NCI-H446 (cell line): ENCODE measurements at places on chromosomes 6 and 20.

- no peak for DNase-seq
Measured at GRCh38 chr20:61631751-61632150, 379.7 kb downstream of the CDH4 start.

DNA sequence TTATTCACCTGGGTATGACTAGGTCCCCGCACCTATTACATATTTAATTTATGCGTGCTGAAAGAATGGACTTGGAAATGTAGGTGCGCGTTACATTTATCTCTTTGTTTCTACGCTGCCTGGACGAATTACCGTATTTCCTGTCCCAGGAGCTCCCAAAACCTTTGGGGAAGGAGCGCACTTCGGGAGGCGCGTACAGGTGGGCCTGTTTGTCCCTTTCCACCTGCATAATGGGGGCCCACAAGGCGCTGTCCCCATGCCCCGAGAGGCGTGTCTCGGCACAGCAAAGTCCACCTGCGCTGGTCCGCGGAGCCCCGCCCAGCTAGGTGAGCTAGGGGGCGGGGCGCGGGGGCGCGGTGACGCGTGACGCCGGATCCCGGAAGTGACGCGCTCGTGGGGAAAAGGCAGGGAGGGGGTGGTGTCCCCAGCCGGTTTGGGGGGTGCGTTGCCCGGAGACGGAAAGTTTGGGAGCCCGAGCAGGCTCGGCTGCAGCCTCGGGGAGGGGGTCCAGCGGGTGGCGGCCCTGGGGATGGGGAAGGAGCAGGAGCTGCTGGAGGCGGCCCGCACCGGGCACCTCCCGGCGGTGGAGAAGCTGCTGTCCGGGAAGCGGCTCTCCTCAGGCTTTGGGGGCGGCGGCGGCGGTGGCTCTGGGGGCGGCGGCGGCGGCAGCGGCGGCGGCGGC lies at the start of gene ANKS1A:
TSS of gene ANKS1A (plus strand) at position 382 of the 682 bp plus-strand sequence. CDS start at position 530, 148 bp downstream.
- peak; percentile 21 for DNase-seq

DNA sequence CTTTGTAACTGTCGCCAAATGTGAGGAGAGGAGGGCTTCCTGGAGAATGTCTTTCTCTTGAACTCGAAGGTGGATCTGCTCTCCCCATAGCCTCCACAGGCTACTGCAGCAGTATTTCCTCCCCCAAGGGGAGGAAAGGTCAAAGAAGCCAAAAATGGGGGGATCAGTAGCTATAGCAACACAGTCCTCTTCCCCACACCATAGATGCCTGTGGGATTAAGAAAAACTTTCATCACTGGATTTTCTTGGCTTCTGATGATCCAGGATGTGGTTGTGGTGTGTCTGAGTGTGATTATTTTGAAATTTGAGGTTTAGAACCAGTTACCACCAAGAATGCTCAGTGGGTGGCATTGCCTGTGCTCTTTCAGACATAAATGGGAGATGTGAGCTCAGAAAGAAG lies 140.1 kb upstream of the SPACA1 start:
- no peak for DNase-seq

DNA sequence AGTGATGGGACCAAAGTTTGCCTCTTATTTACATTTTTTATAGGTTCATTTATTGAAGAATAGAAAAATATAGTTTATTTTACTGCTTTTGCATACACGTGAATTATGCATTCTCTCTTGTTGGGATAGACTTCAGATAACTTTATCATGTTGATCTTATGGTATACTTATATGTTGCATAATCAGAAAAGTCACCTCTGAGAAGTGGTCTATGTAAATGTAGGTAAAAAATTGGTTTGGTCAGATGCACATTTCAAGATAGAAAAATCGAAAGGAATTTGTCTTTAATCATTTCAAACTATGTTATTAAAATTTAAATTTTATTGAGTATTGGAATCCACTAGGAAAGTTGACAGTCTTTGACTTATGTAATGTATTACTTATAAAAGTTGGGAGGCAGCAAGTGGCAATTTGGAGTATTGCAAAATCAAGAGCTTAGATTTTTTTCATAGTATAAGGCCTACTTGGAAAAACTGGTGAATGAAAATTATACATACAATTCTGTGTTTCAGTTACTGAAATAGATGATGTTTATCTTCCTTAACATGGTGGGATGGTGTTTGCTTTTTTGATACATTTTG lies 2.4 kb downstream of the PHF3 start:
- DNase-seq: no peak

DNA sequence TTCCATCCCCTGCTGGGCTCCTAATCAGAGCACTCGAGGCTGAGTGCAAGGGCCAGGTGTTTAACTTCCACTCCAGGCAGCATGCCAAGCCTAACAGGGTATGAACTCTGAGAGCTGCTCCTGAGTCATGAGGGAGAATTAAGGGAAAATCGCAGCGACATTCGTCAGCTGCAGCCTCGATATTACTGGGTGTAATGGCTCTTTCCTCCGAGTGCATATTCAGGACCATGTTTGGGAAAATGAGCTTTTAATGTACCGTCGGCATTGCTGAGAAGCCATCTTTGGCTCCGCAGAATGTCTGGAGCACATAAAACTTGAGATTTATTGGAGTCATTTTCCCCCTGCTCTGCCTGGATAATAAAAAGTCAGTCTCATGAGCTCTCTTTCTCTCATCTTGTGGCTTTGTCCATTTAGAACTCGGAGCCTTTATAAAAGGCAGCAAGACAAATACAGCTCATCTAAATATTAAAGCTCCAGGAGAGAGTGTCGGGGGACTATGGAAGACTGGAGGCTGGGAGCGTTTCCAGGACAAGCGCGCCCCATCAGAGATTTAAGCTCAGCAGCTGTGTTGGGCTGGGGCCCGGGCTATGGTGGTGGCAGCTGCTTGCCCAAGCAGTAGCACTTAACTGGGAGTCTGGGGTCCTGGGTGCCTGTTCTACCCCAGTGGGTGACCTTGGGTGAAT lies 103.7 kb downstream of the TOX2 start:
- DNase-seq: peak; percentile 15

DNA sequence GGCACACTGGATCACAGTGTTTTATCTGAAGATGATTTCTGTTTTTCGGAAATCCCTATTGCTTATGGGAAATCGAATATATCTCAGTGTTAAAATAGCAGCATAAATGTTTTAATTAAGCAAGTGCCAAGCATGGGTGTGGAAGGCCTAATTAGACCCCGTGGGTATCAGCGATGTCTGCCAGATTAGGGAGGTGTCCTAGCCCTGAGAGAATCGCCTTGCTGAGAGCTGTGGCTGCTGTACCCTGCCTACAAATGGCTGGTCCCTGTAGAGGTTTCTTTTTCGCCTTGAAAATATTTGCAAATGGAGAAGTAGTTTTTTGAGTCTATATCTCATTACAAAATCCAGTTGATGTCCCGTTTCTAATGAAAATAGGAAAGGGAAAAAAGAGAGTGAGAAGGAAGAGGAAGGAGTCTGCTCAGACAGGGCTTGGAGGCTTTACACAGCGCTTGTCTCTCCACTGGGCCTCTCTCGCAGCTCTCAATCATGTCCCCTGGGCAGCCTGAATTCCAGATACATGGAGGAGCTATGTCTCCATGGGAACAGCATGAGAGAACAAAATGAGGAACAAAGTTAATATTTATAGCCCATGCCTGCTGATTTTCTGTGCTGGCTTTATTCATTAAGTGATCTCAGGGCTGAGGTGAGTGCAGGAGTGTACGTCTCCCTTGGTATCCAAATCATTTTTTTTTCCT lies 35.2 kb upstream of the BCLAF1 start:
- no peak for DNase-seq

DNA sequence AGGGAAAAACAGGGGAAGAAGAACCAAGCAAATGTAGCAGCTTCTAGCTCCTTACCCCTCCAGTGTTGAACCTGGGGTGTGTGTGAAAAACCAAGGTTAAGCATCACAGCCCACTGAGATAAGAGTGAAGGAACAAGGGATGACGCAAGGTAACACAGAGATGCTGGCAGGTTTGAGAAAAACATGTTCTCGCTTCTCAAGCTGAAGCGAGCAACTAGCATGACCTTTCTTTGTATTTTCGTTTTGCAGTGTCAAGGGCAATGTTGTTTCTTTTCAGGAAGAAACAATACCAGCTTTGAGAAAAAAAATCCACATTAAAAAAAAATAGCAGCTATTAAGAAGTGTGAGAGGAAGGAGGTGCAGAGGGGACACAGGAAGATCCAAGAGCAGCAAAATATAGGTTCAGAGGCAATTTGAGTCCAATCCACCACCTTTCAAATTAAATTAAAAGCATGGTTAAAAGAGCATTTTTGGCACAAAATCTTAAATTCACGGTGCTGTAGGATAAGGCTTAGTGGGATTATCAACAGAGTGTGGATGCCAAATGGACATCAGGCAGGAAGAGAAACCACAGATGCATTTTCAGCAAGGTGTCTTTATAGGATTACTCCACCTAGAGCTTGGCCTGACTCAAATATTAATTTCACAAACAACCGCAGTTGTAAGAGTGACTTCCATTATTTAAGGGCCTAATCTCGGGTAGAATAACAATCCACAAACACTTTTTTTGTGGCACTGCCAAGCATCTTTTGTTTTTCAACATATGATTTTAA lies 70.9 kb downstream of the SYNE1 start:
- no peak for DNase-seq

DNA sequence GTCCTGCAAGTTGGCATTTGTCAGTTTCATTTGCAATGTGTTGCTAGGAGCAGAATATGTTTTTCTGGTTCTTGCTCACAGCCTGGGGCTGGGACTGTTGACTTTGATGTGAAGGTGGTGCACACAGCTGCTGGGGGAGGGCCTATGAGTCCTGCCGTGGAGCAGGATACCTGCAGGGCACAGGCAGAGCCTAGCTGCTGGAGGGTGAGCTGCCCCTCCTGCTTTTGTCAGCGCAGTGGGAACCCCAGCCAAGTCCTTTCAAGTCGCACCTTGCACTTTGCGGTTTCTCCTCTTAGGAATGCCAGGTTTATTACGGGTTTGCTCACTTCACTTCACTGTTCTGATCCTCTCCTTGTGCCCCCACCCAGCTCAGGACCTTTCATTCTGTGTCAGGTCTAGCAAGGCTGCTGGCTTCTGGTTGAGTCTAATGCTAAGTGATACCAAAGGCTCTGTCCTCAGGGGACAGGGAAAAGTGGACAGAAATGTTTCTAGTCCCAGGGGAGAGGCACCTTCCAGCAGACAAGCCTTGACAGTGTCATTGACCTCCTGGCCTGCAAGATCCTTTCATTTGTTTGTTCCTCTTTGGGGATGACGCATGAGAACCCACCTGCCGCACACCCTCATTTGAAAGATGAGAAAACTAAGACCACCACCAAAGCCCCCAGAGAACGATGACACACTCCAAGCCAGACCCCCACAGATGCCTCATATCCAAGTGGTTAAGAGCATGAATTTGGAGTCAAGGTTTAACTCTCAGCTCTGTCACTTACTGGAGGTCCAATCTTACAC lies 2.7 kb upstream of the SPO11 start:
- no peak for DNase-seq

DNA sequence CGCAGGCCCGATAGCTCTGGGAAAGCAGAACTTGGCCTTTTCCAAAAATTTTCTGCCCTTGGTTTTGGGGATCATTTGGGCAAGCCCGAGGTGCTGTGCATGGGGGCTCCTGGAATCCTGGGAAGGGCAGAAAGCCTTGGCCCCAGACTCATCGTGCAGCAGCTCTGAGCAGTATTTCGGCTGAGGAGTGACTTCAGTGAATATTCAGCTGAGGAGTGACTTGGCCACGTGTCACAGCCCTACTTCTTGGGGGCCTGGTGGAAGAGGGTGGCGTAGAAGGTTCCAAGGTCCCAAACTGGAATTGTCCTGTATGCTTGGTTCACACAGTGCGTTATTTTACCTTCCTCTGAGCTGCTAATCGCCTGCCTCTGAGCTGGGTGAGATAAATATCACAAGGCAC lies 1.1 kb upstream of the BMP2 start:
- no peak for DNase-seq

DNA sequence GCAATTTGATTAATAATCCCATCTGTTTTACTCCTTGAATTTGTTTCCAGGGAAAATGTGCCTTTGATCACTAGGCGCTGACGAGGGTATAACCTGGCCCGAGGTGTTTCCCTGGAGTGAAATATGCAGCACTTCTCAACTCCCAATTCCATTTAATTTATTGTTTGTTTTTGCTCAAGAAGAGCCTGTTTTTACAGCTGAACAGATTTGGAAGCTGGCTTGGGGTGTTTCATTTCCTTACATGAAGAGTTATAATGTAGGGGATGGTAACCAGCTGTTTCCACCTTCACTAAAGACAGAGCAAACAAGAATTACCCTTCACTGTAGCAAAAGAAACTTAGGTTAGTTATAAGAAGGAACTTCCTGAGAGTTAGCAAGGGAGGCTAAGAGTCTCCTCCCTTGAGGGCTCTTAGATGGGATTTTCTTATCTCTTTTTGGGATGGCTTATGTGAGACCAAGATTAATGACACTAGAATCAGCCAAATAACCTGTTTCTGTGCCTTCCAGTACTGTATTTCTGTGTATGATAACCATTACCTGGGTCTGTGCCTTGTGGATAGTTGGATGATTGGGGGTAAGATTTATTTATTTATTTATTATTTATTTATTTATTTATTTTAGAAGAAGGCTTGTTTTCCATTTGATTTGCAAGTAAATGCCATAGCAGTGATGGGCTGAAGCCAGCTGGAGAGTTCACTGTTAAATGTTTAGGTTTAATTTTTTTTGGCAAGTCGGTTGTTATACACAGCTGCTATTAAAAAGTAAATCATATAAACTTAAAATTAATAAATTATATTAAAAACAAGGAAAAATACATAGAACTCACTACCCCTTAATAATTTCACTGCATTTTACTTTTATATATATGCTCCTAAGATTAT lies 162.2 kb upstream of the BMP2 start:
- DNase-seq: no peak

GRCh38 chr20:41524980-41525613 lies 93.1 kb downstream of the CHD6 start:
- no peak for DNase-seq

- no peak for DNase-seq
Measured at GRCh38 chr6:148451690-148452089, 109.1 kb downstream of the SASH1 start.

DNA sequence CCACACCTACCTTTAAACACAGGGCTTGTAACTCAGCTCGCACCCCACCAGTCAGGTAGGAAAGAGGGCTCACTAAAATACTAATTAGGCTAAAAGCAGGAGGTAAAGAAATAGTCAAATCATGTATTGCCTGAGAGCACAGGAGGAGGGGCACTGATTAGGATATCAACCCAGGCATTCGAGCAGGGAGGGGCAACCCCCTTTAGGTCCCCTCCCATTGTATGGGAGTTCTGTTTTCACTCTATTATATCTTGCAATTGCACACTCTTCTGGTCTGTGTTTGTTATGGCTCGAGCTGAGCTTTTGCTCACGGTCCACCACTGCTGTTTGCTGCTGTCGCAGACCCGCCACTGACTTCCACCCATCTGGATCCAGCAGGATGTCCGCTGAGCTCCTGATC lies 657.2 kb downstream of the PRIM2 start:
- DNase-seq: no peak

GRCh38 chr6:149449831-149450678 lies 34.8 kb downstream of the ZC3H12D start:
- no peak for DNase-seq

GRCh38 chr6:44561060-44561623 lies 173.6 kb downstream of the CDC5L start:
- no peak for DNase-seq

DNA sequence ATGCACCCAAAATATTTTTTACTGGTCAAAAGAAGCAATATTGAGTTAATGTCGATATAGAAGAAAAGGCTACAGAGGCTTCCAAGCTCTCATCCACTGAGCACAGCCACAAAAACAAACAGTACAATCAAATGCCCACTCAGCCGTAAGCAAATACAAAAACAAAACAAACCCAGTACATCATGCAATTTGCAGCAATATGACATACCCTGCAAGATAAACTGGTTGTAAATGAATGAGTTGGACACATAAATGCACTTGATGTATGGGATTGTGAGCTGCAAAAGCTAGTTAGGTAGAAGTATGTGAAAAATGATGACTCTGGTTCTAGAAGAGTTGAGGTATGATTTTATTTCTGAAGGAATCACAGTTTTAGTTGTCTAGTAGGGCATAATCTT lies 83.9 kb downstream of the SESN1 start:
- no peak for DNase-seq
